ENCODE measurements at places on chromosomes 7 and 10.

DNA sequence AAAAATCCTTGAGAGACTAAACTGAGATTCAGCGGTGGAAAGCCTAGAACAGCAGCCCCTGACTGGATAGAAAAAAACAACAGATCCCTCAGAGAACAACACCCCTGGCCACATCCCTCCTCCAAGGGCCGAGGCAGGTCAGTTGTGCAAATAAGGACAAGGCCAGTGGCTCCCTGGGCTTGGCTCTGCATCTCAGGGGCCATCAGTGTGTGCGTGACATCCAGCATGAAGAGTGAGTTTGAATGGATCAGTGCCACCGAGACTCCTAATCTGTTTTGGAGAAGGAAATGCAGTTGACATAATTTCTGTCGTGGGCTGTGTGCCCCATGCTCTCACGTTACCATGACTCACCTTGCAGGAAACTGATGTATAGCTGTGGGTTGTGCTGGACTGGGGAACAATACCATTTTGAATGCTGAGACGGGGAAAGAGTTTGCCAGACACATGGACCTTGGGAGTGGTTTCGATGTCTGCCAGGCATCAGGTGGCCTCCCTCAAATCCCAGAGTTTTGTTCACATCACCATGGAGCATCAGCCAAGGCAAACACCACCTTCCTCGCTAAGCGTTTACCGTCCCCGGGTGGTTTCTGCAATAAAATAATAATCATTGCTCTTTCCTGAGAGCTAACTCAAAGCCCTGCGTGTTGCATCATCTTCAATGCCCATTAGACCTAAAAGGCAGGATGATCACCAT lies 153.2 kb upstream of the FZD8 start:
- DNase-seq: no peak

DNA sequence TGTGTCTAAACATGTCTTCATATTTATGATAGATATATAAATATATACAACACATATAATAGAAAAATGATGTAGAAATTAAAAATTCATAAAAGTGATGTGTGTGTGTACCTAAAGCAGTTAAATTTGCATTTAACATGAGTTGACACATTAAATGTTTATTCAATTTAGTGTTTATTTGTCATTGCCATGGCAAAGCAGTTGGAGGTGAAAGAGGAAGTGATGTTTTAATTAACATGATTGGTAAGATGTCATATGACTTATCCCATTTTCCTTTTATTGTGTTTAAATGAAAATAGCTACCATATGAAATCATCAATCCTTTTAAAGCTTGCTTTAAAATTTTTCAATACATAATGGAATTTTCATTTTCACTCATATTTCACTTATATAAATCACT lies 452.6 kb downstream of the SUGCT start:
- no peak for DNase-seq

DNA sequence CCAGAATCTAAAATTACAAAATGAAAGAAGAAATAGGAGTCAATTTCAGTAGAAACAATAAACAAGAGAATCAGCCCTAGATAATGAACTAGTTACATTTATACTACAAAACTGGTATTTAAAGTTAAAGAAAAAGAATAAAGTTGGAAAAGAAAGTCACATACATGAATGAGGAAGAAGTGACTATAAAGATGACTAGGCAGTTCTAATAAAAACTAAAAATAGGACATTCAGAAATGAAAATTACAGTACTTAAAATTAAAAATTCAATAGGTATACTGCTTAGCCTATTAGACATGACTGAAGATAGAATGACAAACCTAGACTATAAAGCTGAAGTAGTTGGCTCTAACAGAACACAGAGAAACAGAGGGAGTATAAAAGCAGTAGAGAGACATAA lies 108.8 kb downstream of the AHR start:
- no peak for DNase-seq

DNA sequence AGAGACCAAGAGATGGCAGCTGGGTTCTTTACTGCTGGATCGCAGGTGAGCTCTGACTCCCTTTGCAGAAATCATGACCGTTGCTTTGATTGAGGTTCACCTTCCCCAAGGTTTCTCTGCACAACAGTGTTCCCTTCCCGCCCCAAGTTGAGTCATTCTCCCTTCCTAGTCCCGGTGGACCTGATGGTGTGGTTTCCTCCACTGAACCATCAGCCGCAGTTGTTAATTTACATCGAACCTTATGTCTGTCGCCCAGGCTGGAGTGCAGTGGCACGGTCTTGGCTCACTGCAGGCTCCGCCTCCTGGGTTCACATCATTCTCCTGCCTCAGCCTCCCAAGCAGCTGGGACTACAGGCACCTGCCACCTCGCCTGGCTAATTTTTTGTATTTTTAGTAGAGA lies 5.8 kb downstream of the ZSCAN25 start:
- DNase-seq: no peak

DNA sequence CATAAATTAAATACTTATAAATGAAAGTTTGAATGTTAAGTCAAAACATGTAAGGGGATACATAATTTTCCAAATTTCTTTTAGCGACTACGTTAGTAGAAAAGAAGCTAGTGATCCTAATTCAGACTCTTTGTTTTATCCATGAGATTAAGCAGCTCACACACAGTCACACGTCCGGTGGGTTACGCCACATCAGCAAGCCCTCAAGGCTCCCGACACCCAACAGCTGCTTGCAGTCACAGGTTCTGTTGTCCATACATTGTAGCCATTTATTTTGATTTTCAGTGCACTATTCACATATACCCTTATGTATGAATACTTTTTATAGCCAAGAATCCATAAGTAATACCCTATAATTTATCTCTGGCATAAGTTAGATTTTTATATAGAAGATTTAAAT lies 39.5 kb downstream of the XRCC2 start:
- DNase-seq: no peak

Measured in globus pallidus (tissue), 1 donor.